ENCODE measurements at places on chromosomes 16 and 17.
A peak's percentile ranks its signal among the peaks of the same experiment; 100 is the strongest.

DNA sequence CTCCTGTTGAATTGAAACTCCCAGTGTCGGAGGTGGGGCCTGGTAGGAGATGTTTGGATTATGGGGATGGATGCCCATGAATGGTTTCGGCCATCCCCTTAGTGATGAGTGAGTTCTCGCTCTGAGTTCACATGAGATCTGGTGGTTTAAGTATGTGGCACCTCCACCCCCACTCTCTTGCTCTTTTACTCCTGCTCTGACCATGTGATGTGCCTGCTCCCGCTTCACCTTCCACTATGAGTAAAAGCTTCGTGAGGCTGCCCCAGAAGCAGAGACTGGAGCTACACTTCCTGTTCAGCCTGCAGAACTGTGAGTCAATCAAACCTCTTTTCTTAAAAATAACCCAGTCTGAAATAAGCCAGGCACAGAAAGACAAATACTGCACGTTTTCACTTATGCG lies 512.4 kb downstream of the HS3ST4 start:
- DNase-seq: no peak

DNA sequence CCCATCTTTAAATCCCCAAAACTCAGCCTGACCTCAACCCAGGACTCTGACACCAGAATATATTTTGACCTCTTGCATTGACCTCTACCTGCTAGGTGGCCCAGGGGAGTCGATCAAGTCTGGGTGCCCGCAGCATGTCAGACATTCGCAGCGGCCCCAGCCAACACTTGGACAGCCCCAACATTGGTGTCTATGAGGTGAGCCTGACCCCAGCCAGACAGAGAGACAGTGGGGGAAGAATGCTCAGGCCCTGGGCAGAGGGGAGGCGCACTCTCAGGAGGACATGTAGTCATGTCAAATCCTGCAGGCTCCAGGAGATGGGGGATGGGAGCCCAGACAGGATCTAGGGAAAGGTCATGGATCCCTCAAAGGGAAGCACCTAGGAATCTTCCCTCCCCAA lies 5.4 kb downstream of the GUCY2D start:
- DNase-seq: no peak

DNA sequence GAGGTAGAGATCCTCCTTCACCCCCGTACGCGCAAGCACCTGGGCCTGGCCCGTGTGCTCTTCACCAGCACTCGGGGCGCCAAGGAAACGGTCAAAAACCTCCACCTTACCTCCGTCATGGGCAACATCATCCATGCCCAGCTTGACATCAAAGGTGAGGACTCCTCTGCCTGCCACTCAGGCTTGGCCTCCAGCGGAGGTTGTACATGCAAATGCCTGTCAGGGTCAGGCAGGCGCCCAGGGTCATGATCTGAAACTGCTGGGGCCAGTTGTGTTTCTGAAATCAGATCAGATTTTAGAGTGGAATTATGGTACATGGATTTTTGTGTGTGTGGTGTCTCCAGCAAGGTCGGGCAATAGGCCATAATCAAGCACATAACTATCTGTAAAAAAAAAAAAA lies 3.8 kb downstream of the SETD1A start:
- DNase-seq: no peak

DNA sequence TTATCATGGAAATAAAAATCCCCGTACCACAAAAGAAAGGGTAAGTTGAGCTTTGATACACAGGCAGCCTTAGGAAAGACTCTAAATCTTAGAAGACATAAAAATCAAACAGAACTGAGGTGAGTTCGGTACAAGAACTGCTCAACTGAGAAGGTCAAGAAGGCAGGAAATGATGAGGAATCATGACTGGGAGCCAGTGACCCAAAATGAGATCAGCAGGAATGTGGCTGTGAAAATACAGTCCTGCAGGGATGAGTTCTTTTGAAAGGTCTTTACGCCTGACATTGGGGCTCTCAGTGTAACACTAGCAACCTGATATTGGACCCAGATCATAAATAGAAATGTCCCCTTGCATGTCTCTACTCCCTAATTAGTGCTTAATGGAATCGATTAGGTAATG lies 56.3 kb upstream of the CDH11 start:
- DNase-seq: no peak

DNA sequence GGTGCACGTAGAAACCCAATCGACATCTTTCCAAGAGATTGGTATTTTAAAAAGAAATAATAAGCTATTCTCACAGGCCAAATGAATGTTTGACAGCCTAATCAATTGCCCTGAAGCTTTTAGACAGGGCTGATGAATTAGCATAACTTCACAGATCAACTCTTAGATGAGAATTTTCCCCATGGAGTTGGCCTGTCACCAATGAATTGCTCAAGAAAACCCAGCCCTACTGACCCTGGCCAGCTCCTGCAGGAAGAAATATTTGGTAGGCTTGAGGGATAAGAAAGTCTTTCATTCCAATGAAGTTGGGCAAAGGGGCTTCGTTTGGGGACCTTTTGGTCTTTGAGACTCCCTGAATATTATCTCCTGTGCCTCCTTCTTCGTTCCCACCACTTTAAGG lies 23.4 kb upstream of the SEC14L1 start:
- DNase-seq: no peak

DNA sequence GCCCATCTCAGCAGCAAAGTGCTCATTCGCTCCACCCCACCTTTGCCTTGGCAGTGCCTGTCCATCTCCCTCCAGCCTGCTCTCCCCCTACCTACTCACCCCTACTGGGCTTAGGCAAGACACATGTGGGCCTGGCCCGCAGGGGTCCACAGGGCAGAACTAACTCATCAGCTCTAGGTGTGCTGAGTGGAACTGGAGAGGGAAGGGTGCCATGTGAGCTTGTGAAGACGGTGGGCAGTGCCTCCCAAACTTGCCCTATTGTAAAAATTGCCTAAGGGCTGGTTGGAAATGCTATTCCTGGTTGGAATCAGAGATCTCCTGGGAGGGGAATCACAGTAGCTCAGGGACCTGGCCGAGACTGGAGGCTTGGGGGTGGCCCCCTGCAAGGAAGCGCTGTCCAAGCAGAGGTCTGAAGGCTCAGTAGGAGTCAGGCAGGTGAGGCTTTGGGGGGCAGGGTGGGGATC lies 29.1 kb upstream of the TNS4 start:
- DNase-seq: no peak

DNA sequence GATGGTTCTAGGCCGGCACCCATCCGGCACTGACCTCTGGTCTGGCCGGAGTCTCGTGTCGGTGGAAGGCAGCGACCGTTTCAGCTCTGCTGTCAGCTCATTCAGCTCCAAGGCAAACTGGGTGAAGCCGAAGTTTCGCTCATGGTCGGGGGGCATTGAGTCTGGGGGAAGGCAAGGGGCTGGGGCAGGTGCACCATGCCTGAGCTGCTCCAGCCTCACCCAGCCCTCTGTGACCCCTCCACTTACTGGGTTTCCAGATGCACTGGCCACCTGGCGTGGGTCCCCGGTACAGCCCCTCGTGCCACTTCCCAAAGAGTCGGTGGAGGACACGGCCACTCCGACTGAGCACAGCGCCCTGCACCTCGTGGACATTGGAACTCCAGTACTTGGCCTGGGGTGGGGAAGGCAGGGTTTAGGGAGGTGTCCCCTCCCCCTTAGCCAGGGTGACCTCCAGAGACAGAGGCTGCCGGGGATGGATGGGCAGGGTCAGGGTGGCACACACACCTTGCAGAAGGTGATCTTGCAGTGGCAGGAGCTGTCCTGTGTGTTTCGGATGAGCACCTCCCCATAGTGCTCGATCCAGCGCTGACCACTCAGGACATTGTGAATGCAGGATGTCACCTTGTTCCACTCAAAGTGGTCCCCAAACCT lies 12.6 kb downstream of the OSBPL7 start:
- DNase-seq: no peak

DNA sequence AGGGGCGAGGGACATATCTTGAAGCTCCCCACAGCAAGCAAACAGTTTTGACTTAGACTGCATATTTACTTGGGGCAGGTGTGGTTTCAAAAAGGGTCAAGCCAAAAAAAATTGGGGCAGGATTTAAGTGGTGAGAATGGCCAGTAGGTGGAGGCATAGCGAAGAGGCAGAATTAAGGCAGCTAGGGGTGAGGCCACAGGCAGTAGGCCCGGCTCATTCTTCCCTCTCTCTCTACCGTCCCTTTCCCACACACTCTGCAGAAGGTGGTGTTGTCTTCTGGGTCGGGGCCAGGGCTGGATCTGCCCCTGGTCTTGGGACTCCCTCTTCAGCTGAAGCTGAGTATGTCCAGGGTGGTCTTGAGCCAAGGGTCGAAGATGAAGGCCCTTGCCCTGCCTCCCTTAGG lies 2.6 kb downstream of the SHBG start:
- no peak for DNase-seq

DNA sequence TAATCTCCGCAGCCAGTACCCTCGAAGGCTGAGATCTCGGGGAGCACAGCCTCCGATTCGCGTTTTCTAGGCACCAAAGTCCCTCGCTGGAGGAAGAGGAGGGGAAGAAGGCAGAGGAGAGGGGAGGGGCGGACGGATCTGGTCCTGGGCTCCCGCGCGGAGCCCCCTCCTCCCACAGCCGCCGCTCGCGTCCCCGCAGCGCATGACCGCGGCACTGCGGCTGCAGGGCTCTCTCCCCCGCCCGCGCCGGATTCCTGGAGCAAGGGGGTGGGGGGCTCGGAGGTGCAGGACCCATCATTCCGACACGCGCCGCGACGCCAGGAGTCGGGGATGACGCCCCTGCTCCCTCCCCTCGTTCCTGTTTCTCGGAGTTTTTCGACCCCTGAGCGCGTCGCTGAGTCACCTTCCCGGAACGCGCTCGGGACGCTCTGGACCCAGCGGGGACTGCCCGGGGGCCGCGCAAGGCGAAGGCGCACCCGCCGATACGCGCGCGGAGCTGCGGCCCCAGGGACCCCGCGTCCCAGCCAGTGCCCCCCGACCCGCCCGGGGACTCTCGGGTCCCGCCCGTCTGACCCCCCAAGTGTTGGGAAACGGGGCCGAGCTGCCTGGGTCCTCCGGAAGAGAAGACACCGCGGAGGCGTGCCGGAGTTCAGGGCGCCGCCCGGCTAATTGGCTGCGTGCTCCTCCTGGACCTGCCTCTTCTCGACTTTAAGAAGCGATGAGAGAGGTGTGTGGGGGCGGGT lies 1.4 kb upstream of the SPHK1 start:
- no peak for DNase-seq

GRCh38 chr17:42672038-42672437 lies 4.8 kb downstream of the PLEKHH3 start:
- no peak for DNase-seq

DNA sequence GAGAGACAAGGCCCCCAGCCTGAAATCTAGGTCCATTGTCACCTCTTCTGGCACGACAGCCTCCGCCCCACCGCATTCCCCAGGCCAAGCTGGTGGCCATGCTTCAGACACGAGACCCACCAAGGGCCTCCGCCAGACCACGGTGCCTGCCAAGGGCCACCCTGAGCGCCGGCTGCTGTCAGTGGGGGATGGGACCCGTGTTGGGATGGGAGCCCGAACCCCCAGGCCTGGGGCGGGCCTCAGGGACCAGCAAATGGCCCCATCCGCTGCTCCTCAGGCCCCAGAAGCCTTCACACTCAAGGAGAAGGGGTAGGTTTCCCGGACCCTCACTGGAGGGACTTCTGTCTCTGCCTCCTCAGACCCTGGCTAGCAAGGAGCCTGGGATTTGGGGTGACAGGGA lies 1.0 kb downstream of the TEDC2 start:
- no peak for DNase-seq

GRCh38 chr17:39801055-39801454 lies 63.1 kb downstream of the IKZF3 start:
- peak; percentile 25 for DNase-seq

GRCh38 chr16:48860341-48860740 lies 250.4 kb upstream of the N4BP1 start:
- DNase-seq: no peak
